ENCODE measurements at places on chromosomes 5 and 9. TPM values are rescaled to one million over a fixed set of nuclear protein-coding genes. Genes with fewer than 3 reads are reported as not detected.

DNA sequence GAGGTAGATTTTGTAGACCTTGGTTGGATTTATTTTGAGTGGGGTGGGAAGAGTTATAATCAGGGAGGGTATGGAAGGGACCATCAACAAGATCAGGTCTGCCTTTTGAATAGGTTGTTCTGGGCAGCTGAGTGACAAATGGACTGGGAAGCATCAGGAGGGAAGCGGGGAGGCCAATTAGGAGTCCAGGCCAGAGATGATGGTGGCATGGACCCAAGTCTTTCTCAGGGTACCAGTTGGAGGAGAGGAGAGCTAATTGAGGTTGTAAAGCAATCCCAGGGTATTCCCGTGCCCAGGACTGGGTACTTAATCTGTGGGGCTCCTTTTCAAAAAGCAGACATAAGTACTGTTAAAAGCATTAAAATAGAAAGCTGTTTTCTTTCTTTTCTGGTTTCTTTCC, 88.9 kb downstream of the ARHGAP26 start:
- no peak for DNase-seq

DNA sequence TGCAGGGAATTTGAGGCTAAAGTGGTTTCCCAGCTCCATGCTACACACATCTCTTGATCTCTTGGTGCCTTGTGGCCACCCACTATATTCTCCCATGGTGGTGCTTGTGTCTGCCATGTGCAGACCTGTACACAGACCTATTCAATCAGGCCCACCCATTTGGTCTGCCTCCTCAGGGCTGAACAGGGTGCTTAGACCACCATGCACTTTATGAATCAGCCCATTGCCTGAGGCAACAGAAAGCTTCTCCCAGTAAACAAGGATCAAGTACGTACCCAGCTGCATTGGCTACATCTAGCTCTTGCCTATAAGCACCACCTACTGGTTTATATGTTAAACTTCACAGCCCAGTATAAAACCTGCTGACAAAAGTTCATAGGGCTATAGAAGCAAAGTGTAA, 664.3 kb upstream of the EDIL3 start:
- peak; percentile 70 for DNase-seq

GRCh38 chr5:53350991-53351770, 129.2 kb upstream of the FST start:
- peak; percentile 37 for DNase-seq

DNA sequence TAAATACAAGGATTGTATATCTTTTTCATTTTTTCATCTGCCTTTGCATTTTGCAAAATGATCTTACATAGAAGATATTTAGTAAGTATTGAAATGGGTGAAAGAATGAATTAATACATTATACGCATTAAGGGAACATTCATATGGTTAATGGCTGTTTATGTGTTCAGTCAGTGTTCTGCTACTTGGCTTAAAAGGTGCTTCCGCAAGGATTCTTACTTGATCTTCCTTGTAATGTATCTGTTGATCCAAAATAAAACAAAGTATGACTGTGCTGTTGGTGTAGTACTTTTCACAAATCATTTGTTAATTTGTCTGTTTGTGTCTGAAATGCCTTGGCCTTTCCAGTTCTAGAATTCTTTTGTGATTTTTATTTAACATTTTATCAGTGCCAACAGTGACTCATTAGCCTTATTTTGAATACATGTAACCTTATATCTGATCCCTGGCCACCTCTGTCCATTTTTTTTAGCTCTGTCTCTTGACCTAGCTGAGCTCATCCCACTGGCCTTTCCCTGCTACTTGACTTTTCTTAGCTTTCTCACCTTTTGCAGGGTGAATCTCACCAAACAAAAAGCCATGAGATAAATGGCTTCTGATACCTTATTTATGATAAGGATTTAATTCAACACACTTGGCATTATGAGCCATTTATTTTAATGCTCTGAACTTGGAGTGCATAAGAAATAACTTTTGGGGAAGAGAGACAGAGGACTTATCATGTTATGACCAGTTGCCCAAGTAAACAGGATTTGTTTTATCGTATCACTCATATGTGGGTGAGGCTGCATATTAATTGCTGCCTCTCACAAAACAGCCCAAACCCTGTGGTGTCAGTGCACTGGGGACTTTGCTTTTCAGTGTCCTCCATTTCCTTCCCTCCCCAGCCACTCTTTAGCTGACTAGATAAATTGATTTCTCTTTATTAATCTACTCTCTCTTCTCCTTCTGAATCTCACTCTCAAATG, 340.3 kb downstream of the KDM4C start:
- DNase-seq, result peak; percentile 56

- no peak for DNase-seq
These were observed 110.2 kb upstream of the ISL1 start for GRCh38 chr5:51273021-51273420.

DNA sequence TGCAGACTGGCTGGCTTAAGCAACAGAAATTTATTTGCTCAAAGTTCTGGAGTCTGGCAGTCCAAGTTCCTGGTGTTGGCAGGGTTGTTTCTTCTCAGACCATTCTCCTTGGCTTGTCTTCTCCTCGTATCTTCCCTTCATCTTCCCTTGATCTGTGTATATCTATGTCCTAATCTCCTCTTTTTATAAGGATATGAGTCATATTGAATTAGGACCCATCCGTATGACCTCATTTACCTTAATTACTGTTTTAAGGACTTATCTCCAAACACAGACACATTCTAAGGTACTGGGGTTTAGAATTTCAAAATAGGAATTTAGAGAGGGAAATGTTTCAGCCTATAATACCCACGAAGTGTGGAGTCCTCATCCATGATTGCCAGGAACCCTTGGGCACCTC, 13.1 kb upstream of the LPAR1 start:
- no peak for DNase-seq

- DNase-seq, result no peak
These were observed 302.1 kb upstream of the IRX4 start for GRCh38 chr5:2184563-2185540.

GRCh38 chr5:81058121-81058520, 98.0 kb downstream of the RASGRF2 start:
- DNase-seq, result no peak

GRCh38 chr9:136109351-136110081, 9.2 kb downstream of the TMEM250 start:
- peak; percentile 87 for DNase-seq

DNA sequence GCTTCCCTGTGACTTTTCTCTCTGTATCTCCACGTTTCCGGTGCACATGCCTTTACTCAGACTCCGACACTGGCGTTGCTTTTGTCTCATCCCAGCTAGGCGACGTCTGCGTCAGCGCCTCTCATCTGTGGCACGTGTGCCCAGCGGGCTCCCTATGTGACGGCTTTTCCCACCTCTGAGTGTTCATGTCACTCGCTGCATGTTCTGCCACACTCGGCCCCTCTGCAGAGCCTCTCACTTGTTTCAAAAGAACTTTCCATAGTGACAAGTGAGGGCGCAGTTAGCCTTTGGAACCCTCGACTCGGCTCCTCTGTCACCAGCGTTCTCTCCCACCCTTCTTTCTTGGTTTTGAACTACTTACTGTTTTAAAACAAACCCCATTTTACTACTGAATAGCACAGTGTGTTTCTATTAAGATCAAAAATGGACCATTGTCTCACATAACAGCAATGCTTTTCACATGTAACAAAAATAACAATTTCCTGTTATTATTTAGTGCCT, 113.4 kb upstream of the CACNA1B start:
- DNase-seq, result no peak

- DNase-seq, result no peak
These were observed 21.3 kb upstream of the GLRX start for GRCh38 chr5:95843733-95844223.

- DNase-seq, result no peak
These were observed 91.4 kb downstream of the JAKMIP2 start for GRCh38 chr5:147691130-147691529.

DNA sequence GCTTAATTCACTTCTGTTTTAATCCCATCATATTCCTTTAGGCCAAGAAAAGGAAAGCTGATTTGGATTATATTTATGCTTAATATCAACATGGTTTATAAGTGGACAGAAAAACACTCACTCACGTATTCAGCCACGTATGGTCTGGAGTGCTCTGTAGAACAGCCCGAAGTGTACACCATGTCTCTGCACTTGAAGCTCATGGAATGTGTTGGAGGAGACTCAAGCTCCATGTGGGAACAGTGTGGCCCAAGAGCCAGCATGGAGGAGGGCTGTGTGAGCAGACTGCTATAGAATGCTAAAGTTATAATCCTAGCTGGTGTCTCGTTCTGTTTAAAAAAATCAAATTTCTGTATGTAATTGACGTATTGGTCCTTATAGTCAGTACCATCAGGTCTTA, 32.9 kb downstream of the OTULINL start:
- DNase-seq, result no peak

- DNase-seq, result no peak
These were observed 2.9 kb upstream of the CAMSAP1 start for GRCh38 chr9:135910216-135910615.

DNA sequence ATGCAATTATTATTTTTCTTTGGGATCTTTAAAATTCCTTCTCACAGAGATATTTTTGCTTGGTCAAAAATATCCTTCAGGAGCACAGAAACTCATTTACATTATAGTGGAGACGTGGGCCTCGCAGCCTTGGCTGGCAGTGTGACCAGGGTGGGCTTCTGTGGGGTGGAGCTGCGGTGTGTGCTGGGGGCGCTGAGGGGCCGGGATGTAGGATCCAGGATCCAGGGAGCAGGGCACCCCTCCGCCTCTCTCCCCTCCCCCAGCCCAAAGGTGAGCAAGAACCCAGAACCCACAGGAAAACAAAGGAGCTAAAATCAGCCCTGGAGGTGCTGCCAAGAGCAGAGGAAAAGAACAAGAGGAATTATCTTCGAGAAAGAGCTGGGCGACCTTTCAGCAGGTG, 79.1 kb upstream of the OLFM1 start:
- no peak for DNase-seq

GRCh38 chr5:168974082-168974481, 326.9 kb downstream of the SLIT3 start:
- DNase-seq, result no peak

GRCh38 chr5:112581811-112582320, 155.8 kb upstream of the APC start:
- no peak for DNase-seq

DNA sequence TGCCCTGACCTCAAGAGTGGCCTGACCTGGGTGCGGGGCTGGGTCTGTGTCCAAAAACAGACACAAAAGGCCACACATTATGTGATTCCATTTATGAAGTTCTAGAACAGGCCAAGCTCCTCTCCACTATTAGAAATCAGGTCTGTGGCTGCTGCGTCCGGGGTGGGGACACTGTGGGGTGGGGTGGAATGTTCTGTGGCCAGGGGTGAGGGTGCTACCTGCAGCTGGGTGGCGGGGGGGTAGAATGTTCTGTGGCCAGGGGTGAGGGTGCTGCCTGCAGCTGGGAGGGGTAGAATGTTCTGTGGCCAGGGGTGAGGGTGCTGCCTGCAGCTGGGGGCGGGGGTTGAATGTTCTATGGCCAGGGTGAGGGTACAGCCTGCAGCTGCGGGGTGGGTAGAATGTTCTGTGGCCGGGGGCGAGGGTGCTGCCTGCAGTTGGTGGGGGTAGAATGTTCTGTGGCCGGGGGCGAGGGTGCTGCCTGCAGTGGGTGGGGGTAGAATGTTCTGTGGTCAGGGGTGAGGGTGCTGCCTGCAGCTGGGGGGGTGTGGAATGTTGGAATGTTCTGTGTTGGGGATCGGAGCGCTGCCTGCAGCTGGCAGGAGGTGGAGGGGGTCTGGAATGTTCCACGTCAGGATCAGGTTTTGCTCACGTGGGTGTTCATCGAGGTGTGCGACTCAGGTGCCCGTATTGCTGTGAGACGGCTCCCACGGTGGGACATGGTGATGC, 8.3 kb downstream of the LCN12 start:
- no peak for DNase-seq

DNA sequence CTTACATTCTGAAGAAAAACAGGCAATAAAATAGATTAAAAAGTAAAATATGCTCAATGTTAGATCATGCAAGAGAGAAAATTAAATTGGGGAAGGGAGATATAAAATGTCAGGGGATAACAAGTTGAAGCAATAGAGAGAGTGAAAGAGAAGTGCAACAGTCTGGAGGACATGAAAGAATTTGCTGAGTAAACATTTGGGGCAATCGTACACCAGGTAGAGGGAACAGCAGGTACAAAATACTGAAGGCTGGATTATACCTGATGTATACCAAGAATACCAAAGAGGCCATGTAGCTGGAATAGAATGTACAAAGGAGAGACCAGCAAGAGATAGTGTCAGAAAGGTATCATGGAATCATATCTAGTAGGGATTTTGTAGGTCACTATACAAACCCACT, 300.8 kb downstream of the DNAH5 start:
- no peak for DNase-seq

DNA sequence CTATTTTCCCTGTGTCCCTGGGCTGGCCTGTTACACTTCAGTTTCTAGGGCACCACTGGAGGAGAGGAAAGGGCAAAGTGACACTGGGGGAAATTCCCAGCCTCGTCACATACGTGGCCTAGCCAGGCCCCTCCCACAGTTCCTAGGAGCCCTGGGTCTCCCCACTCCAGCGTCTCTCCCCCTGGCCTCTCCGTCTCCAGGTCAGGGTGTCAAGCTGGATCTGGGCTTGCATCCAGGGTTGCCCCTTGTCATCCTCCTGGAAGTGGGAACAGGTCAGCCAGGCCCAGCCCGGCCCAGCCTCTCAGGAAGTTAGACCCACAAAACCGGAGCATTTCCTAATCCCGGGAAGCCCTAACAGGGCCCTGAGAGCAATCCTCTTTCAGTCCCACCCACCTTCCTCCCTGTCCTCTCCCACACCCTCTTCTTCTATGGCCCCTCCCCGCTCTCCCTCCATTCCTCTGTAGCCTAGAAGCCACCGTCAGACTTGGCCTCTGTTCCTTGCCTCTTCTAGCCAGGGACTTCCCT, 4.7 kb upstream of the TNIP1 start:
- peak; percentile 44 for DNase-seq

GRCh38 chr9:93301291-93301811, 117.4 kb downstream of the WNK2 start:
- no peak for DNase-seq

DNA sequence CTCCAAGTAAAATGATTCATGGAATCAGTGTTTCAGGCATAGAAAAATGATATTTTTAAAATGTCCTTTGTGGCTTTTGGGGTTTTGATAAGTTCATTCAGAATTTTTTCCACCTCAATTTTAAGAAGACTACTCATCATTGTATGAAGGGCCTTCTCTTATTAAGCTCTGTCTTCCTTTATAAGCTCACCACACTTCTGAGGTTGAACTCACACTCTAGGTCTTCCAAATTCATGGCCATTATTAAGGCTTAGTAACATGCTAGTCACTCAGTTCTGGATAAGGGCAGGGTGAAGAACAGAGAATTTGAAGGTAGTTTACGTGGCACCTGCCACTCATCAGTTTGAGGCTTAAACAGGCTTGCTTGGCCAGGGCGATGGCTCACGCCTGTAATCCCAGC, 4.2 kb downstream of the MELK start:
- DNase-seq, result peak; percentile 49

GRCh38 chr5:132458651-132459030, 31.9 kb downstream of the IRF1 start:
- DNase-seq, result peak; percentile 75

- no peak for DNase-seq
These were observed 765.3 kb downstream of the MTRR start for GRCh38 chr5:8634219-8634618.

The CDH9 gene
- not detected for total RNA-seq

The KIF24 gene
- total RNA-seq, result 2.5 TPM

The NDUFA8 gene
- 45.2 TPM for total RNA-seq

The OR4F3 gene
- total RNA-seq, result not detected

The MAST4 gene
- total RNA-seq, result 6.8 TPM

The FOXD1 gene
- total RNA-seq, result 3.2 TPM

The HSPA9 gene
- 456 TPM for total RNA-seq

The SPINK13 gene
- not detected for total RNA-seq

The RAD23B gene
- total RNA-seq, result 126 TPM

The SPINK4 gene
- total RNA-seq, result not detected

The RECK gene
- 23.5 TPM for total RNA-seq

The SETX gene
- 67.8 TPM for total RNA-seq

The PCDHAC2 gene
- total RNA-seq, result not detected

The DPYSL3 gene
- total RNA-seq, result 50.2 TPM

The MEIKIN gene
- total RNA-seq, result not detected

All from IMR-90 (cell line).